Colonic mucosa (tissue), 4 donors: ENCODE measurements at places on chromosomes 5 and 9. TPM values are rescaled to one million over a fixed set of nuclear protein-coding genes. Genes with fewer than 3 reads are reported as not detected.

GRCh38 chr5:120358949-120359348, 105.2 kb upstream of the PRR16 start:
- no peak for DNase-seq
- no peaks in the 10 kb centered on the region for H3K36me3 ChIP-seq
- no peaks in the 10 kb centered on the region for H3K27me3 ChIP-seq
- no peaks in the 10 kb centered on the region for H3K4me1 ChIP-seq

DNA sequence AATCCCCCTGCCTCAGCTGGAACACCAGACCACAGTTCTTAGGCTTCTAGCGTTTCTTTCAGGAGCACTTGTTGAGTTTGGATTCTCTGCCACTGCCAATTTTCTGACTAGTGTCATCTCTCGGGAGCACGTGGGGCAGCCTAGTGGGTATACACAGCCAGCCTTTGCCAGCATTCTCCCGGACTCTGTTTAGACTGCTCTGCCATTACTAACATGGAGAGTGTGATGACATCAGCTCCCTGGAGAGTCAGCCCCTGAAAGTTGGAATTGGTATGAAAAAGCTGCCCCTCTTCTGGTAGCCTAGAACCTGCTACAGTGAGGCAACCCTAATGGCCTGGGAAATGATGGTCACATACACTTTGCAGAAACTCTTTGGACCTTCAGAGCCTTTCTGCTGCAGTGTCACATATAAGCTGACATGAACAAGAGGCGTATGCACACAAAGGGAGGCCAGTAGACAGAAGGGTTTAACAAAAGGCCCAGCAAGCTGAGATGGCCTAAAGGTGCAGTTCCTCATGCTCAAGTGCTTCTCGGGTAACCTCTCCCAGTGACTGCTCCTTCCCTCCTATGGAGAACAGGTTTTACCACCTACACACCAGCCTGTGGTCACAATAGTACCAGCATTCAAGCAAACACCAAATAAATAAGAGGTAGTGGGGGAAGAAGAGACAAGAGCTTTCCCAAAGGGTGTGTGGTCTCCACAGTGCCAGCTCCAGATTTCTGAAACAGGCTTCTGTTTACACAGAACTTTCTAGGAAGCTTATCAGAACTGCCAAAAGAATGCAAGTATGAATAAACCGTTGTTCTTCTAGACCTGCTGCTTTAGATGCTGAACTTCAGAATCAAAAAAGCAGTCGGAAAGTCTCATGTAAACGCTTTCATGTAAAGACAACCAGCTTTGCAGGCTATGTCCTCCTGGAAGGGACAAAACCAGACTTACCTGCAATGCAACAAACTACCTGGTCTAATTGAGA, 16.5 kb downstream of the SPACA9 start:
- H3K4me3 ChIP-seq = no peak overlapping the region
- H3K27ac ChIP-seq = no peak overlapping the region

- no peaks in the 10 kb centered on the region for H3K4me1 ChIP-seq
- no peak for DNase-seq
These were observed 27.5 kb downstream of the FNIP1 start for GRCh38 chr5:131769336-131769735.

DNA sequence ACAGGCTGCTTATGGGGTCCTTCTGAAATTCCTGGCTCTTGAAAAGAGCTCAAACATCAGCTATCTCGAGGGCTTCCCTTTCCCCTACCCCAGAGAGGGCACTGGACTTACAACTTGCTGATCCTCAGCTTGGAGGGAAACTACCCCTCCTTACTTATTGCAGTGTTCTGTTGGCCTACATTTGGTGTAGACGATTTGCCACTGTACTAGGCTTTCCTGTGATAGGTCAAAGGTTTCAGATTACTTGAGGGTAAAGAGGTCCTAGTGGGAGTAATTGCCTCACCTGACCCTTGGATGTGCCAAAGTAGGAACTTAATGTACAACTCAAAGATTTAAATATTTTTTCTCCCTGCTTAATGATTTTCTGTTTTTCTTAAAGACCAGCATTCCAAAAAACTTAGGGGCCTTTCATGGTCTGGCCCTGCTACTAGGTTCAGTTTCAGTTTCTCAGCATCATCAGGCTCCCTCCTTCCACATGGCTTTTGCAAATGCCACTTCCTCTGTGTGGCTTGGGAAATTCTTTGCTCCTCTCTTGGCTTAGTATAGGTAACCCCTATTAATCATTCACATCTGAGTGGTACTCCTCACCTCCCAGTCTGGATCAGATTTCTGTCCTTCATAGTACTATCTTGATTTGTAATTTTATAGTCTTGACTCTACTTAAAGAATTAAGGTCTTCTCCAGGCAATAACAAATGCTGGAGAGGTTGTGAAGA, 32.4 kb downstream of the CYSTM1 start:
- no peaks in the 10 kb centered on the region for H3K27me3 ChIP-seq
- DNase-seq = no peak
- no peaks in the 10 kb centered on the region for H3K36me3 ChIP-seq

ENTPD8 gene
- total RNA-seq = 72.0 TPM
